ENCODE measurements at places on chromosomes 12 and 14.

DNA sequence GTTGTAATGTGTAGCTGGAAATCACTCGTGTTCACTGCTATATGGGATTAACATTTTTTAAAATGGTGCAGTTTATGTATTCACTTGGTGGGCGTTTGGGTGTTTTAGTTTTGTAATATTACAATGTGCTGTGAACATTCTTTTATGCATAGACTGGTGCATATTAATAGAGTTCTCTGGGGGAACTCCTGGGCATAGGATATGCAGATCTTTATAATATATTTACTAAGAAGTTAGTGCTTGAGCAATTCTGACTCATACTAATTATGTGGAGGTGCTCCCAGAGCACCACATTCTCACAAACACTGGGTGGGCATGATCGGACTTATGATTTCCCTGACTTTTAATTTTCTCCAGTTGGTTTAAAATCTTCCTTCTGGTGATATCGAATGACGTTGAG lies 342.3 kb downstream of the PDZRN4 start:
- no peak for DNase-seq

- no peak for DNase-seq
These were observed 59.1 kb upstream of the TSPAN11 start for GRCh38 chr12:30867415-30867814.

- no peak for DNase-seq
These were observed 158.9 kb downstream of the TMX1 start for GRCh38 chr14:51398898-51399297.

DNA sequence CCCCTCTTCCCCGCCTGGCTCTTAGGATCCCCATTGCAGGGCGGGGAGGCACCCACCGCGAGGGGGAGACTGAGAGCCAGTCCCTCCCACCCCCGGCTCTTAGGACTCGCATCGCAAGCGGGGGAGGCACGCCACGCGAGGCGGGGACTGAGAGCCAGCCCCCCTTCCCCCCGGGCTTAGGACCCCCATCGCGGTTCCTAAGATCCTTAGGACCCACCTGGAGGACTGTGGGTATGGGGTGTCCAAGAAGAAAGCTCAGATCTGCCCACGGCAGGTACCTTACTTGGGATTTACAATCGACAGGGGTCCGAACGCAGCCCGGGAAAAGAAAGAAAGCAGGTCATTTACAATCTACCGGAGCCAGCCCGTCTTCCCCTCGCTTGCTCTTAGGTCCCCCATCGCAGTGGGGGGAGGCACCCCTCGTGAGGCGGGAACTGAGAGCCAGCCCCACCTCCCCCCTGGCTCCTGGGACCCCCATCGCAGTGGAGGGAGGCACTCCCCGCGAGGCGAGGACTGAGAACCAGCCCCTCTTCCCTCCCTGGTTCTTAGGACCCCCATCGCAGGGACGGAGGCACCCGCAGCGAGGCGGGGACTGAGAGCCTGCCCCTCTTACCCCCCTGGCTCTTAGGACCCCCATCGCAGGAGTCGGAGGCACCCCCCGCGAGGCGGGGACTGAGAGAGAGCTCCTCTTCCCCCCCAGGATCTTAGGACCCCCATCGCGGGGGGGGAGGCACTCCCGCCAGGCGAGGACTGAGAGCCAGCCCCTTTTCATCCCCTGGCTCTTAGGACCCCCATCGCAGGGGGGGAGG lies 43.7 kb downstream of the DDX11 start:
- DNase-seq = peak; percentile 45

DNA sequence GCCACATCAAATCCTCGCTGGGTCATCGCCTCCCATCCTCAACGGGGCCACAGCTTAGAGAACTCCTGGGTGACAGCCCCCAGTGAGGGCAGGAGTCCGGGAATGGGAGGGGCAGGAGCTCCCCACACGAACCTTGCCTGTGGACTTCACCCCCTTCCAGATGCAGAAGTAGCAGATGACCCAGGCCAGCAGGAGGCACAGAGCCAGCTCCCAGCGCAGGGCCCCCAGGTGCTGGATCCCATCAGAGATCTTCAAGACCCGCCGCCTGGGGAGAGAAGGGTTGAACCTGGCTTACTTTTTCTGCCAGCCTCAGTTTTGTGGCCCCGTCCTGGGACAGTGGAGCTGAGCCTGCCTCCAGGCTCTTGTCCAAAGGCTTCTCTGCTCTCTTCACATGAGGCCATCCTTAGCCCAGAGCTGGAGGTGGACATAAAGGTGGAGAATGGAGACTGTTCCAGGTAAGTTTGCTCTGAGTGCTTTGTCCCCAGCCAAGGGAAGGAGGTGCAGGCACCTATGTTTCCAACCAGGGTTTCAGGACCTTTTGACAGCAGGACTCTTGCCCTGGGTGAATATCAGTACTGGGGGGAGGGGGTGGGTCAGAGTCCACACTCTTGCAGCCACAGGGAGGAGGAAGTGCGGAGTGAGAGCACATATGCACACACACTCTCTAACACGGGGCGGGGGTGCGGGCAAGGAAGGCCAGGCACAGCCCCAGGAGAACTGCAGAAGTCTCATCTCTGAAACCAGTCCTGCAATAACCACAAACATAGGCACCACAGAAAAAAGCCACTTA lies 23.3 kb upstream of the SLC6A12 start:
- DNase-seq = no peak

- no peak for DNase-seq
These were observed 90.1 kb upstream of the FOXG1 start for GRCh38 chr14:28676479-28676878.

DNA sequence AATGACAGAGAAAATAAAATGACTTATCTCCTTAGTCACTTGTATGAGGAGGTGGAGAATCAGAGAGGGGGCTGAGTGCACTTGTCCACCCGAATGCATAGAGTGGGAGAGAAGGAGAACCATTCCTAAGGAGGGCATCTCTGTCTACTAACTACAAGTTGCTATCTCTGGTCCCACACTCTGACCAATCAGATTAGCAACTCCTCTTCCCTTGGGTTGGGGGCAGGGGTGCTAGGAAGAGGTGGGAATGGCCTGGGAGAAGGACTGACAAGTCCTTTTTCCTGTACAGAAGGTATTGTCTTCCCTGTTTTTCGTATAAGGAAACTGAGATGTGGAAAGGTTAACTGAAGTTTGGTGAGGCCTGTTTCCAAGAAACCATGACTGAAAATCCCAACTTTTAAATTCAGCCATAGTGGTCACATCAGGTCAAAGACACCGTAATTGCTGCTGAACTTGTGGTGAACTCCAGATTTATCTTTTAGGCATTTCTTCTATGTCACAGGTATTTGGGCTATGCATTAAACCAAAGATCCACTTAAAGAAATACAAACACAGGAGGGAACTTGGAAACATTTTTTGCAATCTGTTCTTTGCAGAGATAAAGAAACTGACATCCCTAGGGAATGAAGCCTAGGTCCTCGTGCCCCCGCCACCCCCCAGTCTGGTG lies 207.8 kb downstream of the CRADD start:
- no peak for DNase-seq

DNA sequence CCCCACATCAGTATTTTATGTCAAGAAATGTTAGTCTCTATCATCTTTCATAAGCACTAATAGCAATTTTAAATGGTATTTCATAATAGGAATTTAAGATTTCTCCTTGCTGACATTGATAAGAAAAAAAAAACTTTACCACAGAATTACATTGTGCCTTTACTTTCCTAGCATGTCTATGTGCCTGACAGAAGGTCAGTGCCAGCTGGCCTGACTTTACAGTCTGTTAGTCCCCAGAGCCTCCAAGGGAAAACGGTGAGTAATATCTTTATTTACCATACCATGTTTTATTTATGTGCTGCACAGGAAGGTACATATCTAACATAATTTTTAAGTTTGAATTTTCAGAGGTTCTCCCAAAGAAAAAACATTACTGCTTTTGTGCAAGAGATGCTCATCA lies 152.0 kb upstream of the AEBP2 start:
- no peak for DNase-seq

GRCh38 chr12:118582863-118583262 lies 206.5 kb downstream of the SUDS3 start:
- no peak for DNase-seq

DNA sequence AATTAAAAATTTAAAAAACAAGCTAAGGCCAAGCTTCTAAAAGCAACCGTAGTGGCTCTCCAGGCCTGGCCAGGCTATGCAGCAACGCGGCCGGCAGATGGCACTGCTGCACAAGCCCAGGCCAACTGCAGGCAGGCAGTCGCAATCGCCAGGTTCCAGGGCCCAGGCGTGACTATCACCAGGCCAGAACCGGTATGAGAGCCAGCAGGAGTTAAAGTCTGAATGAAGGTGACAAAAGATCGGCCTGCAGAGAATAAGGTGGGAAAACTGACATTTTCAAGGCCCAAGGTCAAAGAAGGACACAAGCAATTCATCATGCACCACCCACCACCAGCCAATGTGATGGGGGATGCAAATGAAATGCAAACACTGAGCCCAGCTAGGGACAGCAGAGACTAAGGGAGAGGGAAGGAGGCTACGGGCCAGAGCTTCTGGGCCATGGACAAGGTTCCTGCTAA lies 43.6 kb upstream of the ANO2 start:
- DNase-seq = peak; percentile 54

- DNase-seq = no peak
These were observed 4.2 kb downstream of the TTC9 start for GRCh38 chr14:70645892-70646291.

GRCh38 chr12:2076196-2076570 lies 23.4 kb downstream of the CACNA1C start:
- no peak for DNase-seq

DNA sequence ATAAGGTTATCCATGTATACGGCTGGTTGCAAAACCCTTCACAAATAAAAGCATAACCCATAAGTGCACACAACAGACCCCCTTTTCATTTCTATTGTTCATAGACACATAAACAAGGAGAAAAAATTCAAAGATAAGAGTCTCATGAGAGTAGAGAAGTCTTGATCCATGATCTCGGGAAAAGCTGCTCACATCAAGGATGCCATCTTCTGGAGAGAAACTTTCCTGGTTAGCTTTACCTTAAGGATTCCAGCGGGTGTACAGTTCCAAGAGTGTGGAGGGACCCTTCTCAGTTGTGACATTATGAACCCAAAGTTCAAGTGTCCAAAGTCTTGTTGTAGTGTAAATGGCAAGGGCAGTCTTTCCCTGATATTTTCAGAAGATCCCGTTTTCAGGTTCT lies 144.5 kb downstream of the LLPH start:
- DNase-seq = no peak

DNA sequence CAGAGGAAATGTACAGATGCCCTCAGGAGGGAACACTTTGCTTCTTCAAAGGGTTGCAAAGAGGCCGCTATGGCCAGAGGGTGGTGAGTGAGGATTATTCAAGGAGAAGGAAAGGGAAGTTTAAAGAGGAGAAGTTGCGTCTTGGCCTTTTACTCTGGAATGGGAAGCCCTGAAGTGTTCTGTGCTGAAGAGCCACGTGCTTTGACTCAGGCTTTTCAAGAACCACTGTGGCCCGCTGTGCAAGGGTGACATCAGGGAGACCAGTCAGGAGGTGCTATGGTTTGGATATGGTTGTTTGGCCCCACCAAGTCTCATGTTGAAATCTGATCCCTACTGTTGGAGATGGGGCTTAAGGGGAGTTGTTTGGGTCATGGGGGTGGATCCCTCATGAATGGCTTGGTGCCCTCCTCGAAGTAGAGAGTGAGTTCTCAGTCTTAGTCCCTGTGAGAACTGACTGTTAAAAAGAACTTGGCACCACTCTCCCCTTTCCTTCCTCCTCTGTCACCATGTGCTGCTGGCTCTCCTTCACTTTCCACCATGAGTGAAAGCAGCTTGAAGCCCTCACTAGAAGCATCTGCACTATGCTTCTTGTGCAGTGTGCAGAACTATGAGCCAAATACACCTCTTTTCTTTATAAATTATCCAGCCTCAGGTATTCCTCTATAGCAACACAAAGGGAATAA lies 66.1 kb upstream of the DUSP6 start:
- no peak for DNase-seq
